Inflammatory macrophage treated with lipopolysaccharide for 4 hours (primary cell): ENCODE measurements at places on chromosomes 11 and 22.

- no peak for DNase-seq
Observed at GRCh38 chr11:31558001-31558400, 48.4 kb downstream of the ELP4 start.

- peak; percentile 66 for DNase-seq
Observed at GRCh38 chr22:19086417-19086816, 35.8 kb downstream of the DGCR2 start.

- DNase-seq, result peak; percentile 26
Observed at GRCh38 chr11:34977089-34977912, 60.9 kb downstream of the PDHX start.

DNA sequence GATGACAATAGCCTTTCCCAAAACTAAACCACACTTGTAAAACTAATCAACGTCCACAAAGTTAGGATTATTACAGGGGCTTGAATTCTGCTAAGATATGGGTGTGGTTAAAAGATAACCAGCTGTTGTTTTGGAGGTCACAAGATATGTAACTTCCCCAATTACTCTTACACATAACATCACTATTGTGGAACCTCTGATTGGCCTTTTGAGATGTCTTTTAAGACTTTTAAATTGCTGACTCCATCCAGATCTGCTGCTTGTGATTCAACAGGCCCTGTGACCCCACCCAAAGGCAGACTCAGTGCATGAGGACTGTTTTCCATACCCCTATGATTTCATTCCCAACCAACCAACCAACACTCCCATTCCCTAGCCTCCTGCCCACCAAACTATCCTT is 893.9 kb downstream of the OPCML start:
- no peak for DNase-seq

DNA sequence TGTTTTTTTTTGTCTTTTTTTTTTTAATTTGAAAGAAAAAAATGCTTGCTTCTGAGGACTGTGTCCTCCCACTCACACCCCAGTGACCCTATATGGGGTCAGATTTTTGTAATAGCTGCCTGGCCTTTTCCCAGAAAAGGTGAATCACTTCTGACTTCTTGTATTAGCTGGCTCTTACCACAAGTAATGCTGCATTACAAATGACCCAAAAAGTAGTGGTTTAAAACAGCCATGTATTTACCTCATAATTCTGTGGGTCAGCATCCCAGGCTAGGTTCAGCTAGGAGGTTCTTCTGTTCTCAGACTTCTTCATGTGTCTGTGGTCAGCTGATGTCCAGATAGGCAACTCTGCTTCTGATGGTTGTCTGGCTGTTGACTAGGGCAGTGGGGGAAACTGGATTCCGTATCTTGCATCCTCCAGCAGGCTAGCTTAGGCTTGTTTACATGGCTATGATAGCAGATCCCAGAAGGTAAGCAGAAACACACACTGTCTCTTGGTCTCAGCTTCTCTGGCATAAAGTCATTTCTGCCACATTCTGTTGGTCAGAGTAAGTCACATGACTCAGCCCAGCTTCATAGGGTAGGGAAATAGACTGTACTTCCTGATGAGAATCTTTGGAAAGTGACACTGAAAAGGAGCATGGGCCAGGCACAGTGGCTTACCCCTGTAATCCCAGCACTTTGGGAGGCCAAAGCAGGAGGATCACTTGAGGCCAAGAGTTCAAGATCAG is 19.5 kb downstream of the LHFPL7 start:
- DNase-seq, result peak; percentile 4

DNA sequence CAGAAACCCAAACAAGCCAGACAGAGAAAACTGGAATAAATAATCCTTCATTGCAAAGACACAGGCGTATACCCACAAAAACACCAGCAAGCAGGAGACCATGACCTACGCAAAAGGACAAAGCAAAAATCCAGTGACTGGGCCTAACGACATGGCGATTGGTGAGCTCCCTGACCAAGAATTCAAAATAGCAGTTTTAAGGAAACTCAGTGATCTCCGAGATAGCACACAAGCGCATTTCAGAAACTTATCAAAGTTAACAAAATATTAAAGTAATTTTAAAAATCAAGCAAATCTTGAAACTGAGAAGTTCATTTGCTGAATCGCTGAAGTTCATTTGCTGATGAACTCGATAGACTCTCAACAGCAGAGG is 27.6 kb downstream of the DBX1 start:
- no peak for DNase-seq

GRCh38 chr22:41524809-41525449 is 19.3 kb downstream of the POLR3H start:
- DNase-seq, result peak; percentile 36

GRCh38 chr11:93192163-93192562 is 5.6 kb downstream of the SLC36A4 start:
- DNase-seq, result peak; percentile 11

- DNase-seq, result no peak
Observed at GRCh38 chr11:134864968-134865305, 452.9 kb upstream of the B3GAT1 start.

DNA sequence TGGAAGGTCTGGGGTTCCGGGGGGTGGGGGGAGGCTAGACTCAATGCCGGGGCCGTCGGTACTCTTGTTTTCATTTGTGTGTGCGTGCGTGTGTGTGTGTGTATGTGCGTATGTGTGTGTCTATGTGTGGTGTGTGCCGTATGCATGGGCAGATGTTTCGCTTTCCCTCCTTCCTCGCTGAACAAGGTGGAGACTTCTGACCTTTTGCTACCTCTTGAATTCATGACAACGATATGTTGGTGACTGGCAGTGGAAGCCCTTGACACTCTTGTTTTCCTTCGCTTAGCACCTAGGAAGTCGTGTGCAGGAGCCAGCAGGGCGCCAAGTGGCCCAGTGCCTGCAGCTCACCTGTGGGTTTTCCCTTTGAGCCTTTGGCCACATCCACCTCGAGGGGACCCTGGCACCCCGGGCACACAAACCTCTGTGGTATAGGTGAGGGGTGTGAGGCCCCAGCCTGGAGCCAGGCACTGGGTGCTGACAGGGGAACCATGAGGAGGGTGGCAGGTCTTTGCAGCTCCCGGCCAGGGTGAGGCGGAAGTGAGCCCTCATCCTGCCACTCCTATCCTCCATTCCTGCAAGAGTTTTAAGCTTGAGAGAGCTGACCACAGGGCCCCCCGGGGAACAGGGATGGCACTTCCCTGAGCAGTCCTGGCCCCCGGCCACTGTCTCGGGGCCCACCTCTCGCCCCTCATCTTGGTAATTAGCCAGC is 19.3 kb upstream of the TMEM191C start:
- DNase-seq, result no peak

DNA sequence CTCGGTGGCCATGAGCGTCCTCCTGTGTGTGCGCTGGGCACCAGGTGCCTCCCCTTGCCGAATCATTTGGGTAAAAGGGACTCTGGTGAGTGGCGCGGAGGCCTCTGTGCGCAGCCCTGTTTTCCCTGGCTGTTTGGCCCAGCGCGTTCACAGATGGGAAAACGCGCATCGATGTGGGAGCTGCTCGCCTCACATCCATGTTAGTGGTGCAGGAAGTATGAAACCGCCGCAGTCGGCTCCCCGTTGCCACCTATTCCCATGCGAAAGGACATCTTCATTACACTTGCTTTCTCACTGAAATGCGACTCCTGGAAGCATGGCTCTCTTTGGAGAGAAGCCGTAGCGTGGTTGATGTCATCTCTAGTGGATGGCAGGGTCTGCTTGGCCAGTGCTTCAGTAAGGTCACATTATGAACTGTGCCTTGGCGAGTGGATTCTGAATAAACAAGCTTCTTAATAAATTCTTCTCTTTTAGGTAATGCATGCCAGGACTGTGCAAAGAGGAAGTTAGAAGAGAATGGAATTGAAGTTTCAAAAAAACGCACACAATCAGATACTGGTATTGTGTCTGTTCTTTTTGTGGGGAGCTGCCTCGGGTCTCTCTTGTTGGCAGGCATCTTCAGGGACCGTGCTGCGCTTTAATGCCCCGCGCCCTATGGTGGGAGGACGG is 26.3 kb downstream of the FAM118A start:
- DNase-seq, result no peak

GRCh38 chr11:72405009-72405408 is 29.3 kb downstream of the CLPB start:
- DNase-seq, result peak; percentile 49
